PC-9 (cell line): ENCODE measurements at places on chromosomes 7 and 10. TPM values are rescaled to one million over a fixed set of nuclear protein-coding genes. Genes with fewer than 3 reads are reported as not detected.

GRCh38 chr10:66095610-66096009 is 830.2 kb upstream of the LRRTM3 start:
- no peak for DNase-seq

- DNase-seq, result no peak
Observed at GRCh38 chr7:103094102-103094501, 19.2 kb downstream of the ARMC10 start.

Gene SORCS1
- not detected in 2 replicates for total RNA-seq

GRCh38 chr7:22481726-22482125 is 18.3 kb downstream of the STEAP1B start:
- DNase-seq, result no peak

Gene PTER
- total RNA-seq, result 20.6 and 36.1 TPM in 2 replicates

DNA sequence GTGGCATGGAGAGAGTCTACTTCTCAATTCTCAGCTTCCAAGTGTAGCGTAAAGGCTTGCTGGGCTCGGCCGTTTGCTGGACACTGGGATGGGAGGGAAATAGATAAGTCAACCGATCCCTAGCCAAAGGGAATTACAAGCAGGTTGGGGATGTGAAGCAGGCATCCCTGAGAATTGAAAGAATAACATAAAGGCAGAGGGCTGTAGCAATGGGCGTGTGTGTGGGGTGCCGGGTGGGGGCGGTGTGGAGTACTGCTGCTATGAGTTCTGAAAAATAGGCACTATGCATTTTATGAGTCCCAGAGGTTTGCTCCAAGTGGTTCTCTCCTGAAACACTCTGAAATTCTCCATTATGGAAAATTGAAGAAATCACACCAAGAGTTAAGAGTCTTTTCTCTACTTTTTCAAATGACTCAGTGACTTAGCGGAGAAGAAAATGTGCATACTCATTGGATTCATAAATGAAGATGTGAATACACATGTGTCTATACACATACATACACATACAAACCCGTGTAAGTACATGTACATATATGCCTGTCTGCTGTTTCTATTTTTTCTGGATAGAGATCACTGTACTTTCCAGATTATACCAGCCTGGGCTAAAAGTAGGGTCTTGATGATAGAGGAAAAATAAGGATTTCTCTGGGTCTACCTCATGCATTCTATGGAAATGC is 65.4 kb downstream of the ADRA2A start:
- no peak for DNase-seq

DNA sequence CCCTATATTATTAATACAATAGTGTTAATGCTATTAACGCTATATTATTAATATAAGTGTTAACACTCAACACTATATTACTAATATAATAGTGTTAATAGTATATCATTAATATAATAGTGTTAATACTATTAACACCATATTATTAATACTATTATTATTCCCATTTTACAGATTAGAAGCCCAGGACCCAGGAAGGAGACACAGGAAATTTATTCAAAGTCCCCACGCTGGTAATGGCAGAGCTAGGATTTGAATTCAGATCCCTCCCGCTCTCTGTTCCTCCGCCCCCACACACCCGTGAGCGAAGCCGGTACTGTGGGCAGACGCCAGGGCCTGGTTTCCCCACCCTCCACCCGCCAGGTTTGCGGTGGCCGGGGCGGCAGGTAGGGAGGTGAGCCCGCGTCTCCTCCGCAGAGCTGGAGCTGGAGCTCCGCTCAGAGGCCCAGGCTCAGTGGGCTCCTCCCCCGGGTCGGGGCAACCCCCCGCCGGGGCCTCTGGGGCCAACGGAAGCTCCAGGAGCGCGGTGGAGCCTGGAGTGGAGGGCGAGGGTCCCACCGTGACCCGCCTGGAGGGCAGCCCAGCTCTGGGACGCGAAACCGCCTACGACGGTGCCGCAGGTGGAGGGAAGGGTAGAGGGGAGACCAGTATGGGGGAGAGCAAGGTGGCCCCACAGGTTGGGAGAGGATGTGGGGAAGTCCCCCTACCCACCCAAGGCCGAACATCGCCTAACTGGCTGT is at the start of gene TMEM225B:
TSS of gene TMEM225B (plus strand) at position 506 of the 740 bp plus-strand sequence. CDS start 6,122 bp downstream, outside the sequence.
- DNase-seq, result no peak

GRCh38 chr10:129468187-129468586 is 1.1 kb downstream of the MGMT start:
- DNase-seq, result no peak

DNA sequence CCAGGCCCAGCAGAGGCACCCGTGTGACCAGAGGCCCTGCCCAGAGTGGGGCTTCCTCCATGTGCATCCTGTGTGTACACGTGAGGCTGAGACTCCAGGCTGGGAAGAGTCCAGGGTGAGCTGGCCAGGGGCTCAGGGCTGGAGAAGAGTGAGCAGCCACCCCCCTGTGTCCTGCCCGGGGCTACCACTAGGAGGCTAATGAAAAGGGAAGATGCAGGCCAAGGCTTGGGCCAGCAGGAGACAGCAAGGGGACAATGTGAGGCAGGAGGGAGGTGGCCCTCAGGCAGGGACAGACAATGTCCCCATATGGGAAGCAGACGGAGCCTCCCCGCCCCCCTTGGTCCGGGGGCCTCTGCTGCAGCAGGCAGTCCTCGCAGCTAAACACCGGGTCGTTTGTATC is 102.0 kb downstream of the HIF1AN start:
- DNase-seq, result no peak

GRCh38 chr7:962401-963081 is 8.1 kb upstream of the ADAP1 start:
- DNase-seq, result no peak

DNA sequence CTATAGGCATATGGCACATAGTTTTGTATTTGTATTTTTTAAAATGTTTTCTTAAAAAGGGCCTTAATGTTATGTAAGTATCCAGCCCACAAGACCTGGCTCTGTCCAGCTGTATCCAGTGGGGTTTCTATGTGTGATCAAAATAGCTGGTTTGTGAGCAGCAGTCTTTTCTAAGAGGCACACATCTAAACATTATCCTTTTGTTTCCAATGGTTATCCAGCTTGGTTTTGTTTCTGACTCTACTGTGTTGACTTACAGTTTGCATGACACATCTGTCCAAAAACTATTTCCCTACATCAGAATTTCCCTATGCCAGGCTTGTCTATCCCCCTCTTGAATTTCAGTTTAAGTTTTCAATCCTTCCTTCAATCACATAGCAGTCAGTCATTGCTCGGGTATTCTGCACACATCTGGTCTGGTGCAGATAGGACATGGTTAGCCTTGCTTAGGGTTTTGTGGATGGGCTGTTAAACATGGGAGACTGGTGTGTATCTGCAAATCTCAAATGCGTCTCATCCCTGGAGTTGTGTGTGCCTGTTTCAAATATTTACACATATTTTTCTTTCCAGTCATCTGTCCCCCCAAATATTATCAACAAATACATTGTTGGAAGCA is 104.2 kb downstream of the SAMD9 start:
- DNase-seq, result no peak

- peak; percentile 58 for DNase-seq
Observed at GRCh38 chr10:101367569-101368453, 13.8 kb downstream of the BTRC start.

GRCh38 chr10:120041807-120042559 is 149.5 kb downstream of the SEC23IP start:
- no peak for DNase-seq
